PC-9 (cell line): ENCODE measurements at places on chromosomes 5 and 9. TPM values are rescaled to one million over a fixed set of nuclear protein-coding genes. Genes with fewer than 3 reads are reported as not detected.

STC2 gene
- total RNA-seq = 42.2 and 63.5 TPM in 2 replicates

SPZ1 gene
- total RNA-seq = not detected in 2 replicates

AFAP1L1 gene
- total RNA-seq = 9.6 and 13.2 TPM in 2 replicates

AUH gene
- 24.9 and 31.1 TPM in 2 replicates for total RNA-seq

PRKACG gene
- total RNA-seq = not detected in 2 replicates

ENTPD2 gene
- total RNA-seq = 9.0 and 14.1 TPM in 2 replicates

SAP30L gene
- 42.8 and 53.0 TPM in 2 replicates for total RNA-seq

SEMA4D gene
- total RNA-seq = 48.4 and 58.3 TPM in 2 replicates

HAVCR1 gene
- not detected in 2 replicates for total RNA-seq

NPR3 gene
- 2.2 and 4.1 TPM in 2 replicates for total RNA-seq

FOXD4L3 gene
- total RNA-seq = not detected in 2 replicates

GRCh38 chr5:120684749-120685415 lies 220.8 kb downstream of the PRR16 start:
- H3K27me3 ChIP-seq = no peaks in the 10 kb centered on the region
- H3K4me1 ChIP-seq = 0 out of 2 replicates have a peak, but pooled peaks cover 6% of the 10 kb centered on the region
- H3K36me3 ChIP-seq = no peaks in the 10 kb centered on the region
- no peak for DNase-seq
- H3K27ac ChIP-seq = no peak overlapping the region

- no peak overlapping the region for H3K4me3 ChIP-seq
- DNase-seq = no peak
- H3K27me3 ChIP-seq = no peaks in the 10 kb centered on the region
- peaks cover 44% of the 10 kb centered on the region for H3K4me1 ChIP-seq
These were observed 6.2 kb downstream of the ANGPTL2 start for GRCh38 chr9:127116088-127116726.

- DNase-seq = no peak
- H3K4me1 ChIP-seq = peaks cover 20% of the 10 kb centered on the region
- H3K4me3 ChIP-seq = peak overlapping the region; percentile 87
- H3K27me3 ChIP-seq = no peaks in the 10 kb centered on the region
- peak overlapping the region; percentile 77 for H3K27ac ChIP-seq
These were observed 1.0 kb downstream of the LRRC8A start for GRCh38 chr9:128882677-128883603.

DNA sequence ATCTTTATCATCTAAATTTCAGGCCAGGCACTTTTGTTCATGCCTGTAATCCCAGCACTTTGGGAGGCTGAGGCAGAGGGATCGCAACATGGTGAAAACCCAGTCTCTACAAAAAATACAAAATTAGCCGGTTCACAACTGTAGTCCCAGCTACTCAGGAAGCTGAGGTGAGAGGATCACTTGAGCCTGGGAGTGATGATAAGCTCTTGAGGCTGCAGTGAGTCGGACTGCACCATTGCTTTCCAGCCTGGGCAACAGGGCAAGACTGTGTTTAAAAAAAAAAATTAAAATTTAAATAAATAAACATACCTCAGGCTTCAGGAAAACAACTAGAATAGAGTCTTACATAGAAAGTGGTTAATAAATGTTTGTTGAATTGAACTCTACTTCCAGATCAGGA lies 147.4 kb downstream of the AGTPBP1 start:
- no peak overlapping the region for H3K4me3 ChIP-seq
- H3K27ac ChIP-seq = no peak overlapping the region
- DNase-seq = no peak
- no peaks in the 10 kb centered on the region for H3K27me3 ChIP-seq
- no peaks in the 10 kb centered on the region for H3K4me1 ChIP-seq

DNA sequence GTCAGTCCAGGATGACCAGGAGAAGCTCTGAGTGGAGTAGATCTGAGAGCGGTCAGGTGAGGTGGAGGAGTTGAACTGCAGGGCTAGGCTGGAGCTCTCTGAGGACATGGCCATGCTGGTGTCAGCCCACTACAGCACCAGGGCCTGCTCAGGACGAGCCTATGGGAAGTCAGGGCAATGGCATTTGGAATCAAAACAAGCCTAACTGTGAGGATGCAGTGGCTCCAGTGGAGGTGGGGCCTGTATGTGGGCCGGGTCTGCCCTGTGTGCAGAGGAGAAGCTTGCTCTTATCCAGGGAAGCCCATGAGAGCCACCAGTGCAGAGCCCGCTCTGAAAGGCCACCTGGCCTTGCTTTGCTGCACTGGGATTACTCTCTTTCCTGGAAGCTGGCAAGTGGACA lies 11.1 kb downstream of the CXCL14 start:
- no peak for DNase-seq
- peaks cover 56% of the 10 kb centered on the region for H3K27me3 ChIP-seq
- no peak overlapping the region for H3K4me3 ChIP-seq
- no peak overlapping the region for H3K27ac ChIP-seq

GRCh38 chr5:1707467-1707866 lies 92.2 kb downstream of the MRPL36 start:
- H3K27ac ChIP-seq = no peak overlapping the region
- no peak for DNase-seq
- no peak overlapping the region for H3K4me3 ChIP-seq
- H3K4me1 ChIP-seq = no peaks in the 10 kb centered on the region

DNA sequence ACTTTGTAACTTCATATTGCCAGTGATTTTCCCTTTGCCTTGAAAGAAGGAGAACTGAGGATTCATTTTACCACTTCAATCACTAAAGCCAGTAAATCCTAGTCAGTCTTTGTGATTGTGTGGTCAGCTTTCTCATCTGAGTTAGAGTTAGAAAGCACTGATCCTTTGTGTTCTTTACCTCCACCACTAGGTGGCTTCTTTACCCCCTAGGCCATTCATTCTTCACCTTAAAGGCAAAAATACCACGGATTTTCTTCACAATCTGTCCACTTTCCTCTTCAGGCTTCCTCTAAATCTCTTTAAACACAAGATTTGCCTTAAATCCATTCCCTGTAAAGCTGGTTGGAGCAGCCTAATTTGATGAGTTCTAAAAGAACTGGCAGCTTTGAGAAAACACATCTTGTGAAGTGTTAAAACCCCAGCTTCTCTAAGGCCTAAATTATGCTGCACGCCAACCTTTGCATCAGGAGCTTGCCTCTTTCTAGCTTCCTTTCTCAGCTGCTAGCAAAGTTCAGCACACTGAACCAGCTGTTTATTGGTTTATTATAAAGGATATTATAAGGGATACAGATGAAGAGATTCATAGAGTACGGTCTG lies 20.4 kb downstream of the BDP1 start:
- H3K36me3 ChIP-seq = peaks cover 3% of the 10 kb centered on the region; the same call in 1 of the 2 replicates
- no peak overlapping the region for H3K27ac ChIP-seq
- H3K4me1 ChIP-seq = no peaks in the 10 kb centered on the region
- no peak for DNase-seq

DNA sequence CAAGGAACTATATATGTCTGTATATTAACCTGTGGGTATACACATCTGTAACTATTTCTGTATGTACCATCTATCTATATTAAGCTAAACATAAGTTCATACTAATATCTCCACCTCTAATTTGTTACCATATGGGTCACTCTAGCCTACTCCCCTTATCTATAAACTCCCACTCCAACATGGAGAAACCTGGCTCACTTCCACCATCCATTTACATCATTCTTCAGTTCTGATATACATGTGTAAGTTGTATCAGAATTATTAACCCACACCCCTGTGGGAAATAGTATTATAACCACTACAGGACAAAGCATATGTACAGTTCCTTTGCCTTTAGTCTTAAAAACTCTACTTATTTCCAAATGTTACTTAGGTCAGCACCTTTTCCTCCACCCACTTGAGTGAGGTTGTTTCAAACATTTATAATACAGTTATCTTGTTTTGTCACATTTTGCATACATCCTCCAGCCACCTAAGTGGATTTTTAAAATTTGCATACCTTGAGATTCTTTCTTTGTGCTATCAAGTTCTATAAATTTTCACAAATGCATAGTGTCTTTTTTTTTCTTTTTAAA lies 10.6 kb downstream of the NDFIP1 start:
- DNase-seq = no peak
- H3K4me3 ChIP-seq = no peak overlapping the region
- peaks cover 9% of the 10 kb centered on the region for H3K36me3 ChIP-seq
- H3K4me1 ChIP-seq = peaks cover 20% of the 10 kb centered on the region

DNA sequence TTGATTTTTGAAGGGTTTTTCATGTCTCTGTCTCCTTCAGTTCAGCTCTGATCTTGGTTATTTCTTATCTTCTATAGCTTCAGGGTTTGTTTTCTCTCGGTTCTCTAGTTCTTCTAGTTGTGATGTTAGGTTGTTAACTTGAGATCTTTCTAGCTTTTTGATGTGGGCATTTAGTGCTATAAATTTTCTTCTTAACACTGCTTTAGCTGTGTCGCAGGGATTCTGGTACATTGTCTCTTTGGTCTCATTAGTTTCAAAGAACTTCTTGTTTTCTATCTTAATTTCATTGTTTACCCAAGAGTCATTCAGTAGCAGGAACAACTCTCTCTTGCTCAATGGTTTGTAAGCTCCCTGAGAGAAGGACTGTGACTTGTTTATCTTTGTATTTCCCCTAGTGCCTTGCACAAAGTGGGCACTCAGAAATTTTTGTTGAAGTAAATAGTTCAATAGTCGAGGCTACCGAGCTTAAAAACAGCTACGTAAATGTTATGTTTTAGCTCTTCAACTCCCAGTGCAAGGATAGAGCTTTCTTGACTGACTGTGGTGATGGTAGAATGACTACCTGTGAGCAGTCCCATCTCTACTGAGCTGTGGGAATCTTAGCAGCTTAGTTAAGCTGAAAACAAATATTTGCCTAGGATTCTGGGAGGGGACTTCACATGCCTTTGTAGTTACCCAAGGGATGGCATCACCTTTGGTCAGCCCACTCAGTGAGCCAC lies 225.8 kb upstream of the ELL2 start:
- no peak overlapping the region for H3K4me3 ChIP-seq
- no peaks in the 10 kb centered on the region for H3K36me3 ChIP-seq
- no peaks in the 10 kb centered on the region for H3K4me1 ChIP-seq
- no peak overlapping the region for H3K27ac ChIP-seq

GRCh38 chr9:109779711-109780452 lies at the start of gene PALM2AKAP2:
PALM2AKAP2 (plus strand) TSS chr9:109780198; CDS start chr9:109780489, 291 bp downstream.
- peaks cover 11% of the 10 kb centered on the region for H3K4me1 ChIP-seq
- peak within 1 kb of the TSS; percentile 89 for H3K4me3 ChIP-seq
- H3K27me3 ChIP-seq = no peaks in the 10 kb centered on the region
- no peaks in the 10 kb centered on the region for H3K36me3 ChIP-seq
- peak within 1 kb of the TSS; percentile 5; the same call in 1 of the 2 replicates for H3K27ac ChIP-seq

GRCh38 chr5:67156976-67157583 lies 39.5 kb downstream of the CD180 start:
- peaks cover 19% of the 10 kb centered on the region; the same call in 1 of the 2 replicates for H3K36me3 ChIP-seq
- no peak overlapping the region for H3K27ac ChIP-seq
- DNase-seq = peak; percentile 45
- no peaks in the 10 kb centered on the region for H3K27me3 ChIP-seq
- no peak overlapping the region for H3K4me3 ChIP-seq

GRCh38 chr5:67241326-67241725 lies 44.7 kb upstream of the CD180 start:
- H3K4me3 ChIP-seq = no peak overlapping the region
- no peaks in the 10 kb centered on the region for H3K4me1 ChIP-seq
- no peak for DNase-seq
- H3K27ac ChIP-seq = no peak overlapping the region
- no peaks in the 10 kb centered on the region for H3K36me3 ChIP-seq
- no peaks in the 10 kb centered on the region for H3K27me3 ChIP-seq

DNA sequence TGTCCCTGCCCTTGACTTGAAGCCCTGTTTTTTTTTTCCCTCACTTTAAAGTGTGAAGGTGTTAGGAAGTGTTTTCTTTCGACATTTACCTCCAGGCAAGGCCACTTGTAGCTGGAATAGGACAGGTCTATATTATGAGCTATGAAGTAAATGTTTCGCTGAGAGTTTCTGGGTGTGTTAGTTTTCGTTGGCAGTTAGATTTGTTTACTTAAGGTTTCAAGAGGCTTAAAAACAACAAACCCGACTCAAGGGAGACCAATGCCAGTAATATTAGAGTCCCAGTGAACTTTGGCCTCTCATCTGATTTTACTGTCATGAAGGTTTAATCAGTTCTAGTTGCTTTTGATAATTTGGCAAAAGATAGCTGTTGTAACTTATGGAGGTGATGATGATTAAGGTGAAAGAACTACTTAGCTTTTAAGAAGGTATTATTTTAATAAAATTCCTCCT lies 25.2 kb downstream of the OCLN start:
- no peaks in the 10 kb centered on the region for H3K27me3 ChIP-seq
- peak; percentile 98 for DNase-seq

DNA sequence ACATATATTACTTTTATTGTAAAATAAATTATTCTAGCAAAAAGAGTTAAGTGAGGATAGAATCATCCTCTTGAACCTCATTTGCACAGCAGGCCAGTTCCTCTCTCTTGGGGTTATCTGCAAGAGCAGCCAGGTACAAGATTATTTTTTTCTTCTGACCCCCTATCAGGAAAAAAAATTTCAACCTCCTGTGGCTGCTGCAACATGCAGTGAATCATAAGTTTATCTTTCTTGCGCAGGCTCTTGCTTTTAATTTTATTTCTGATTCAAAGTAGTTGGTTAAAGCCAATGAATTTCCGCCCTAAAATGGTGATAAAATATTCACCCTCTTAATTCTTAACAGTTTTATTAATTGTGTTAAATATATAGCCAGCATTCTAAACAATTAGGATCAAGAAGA lies 69.7 kb upstream of the PPP3R2 start:
- DNase-seq = no peak
- no peaks in the 10 kb centered on the region for H3K27me3 ChIP-seq
- H3K27ac ChIP-seq = no peak overlapping the region
- H3K36me3 ChIP-seq = no peaks in the 10 kb centered on the region

GRCh38 chr5:175463641-175464040 lies 14.7 kb upstream of the SFXN1 start:
- no peak for DNase-seq
- no peak overlapping the region for H3K4me3 ChIP-seq
- no peak overlapping the region for H3K27ac ChIP-seq
- H3K27me3 ChIP-seq = peaks cover 75% of the 10 kb centered on the region

GRCh38 chr5:178353461-178353860 lies 120.9 kb upstream of the PHYKPL start:
- peaks cover 88% of the 10 kb centered on the region for H3K27me3 ChIP-seq
- no peaks in the 10 kb centered on the region for H3K4me1 ChIP-seq
- no peaks in the 10 kb centered on the region for H3K36me3 ChIP-seq
- H3K27ac ChIP-seq = no peak overlapping the region
- H3K4me3 ChIP-seq = no peak overlapping the region
- no peak for DNase-seq

GRCh38 chr9:87874304-87874623 lies 8.4 kb upstream of the SPATA31E1 start:
- H3K27me3 ChIP-seq = no peaks in the 10 kb centered on the region
- H3K27ac ChIP-seq = no peak overlapping the region
- no peak for DNase-seq
- no peaks in the 10 kb centered on the region for H3K36me3 ChIP-seq
- H3K4me1 ChIP-seq = peaks cover 9% of the 10 kb centered on the region

- no peaks in the 10 kb centered on the region for H3K27me3 ChIP-seq
- DNase-seq = peak; percentile 21
- H3K27ac ChIP-seq = peak overlapping the region; percentile 99
- H3K4me3 ChIP-seq = no peak overlapping the region
These were observed 85.9 kb downstream of the SETX start for GRCh38 chr9:132268725-132269352.

DNA sequence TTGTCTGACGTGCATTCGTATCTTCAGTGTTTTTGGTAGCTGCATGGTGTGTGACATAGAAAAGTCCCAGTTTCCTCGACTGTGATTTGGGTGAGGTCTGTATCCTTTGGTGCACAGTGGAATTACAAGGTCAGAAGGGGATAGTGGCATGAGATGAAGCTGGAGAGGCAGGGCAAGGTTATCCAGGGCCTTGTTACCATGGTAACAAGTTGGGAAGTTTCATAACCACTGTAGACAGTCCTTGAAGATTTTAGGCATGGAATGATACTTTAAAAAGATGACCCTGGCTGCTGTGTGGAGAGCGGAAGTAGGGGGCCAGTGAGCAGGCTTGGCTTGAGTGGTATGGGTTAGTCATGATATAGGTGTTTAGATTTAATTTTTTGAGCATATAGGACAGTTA lies 11.9 kb downstream of the EHMT1 start:
- no peaks in the 10 kb centered on the region for H3K4me1 ChIP-seq
- H3K27me3 ChIP-seq = no peaks in the 10 kb centered on the region
- no peaks in the 10 kb centered on the region for H3K36me3 ChIP-seq
- no peak overlapping the region for H3K4me3 ChIP-seq
- no peak for DNase-seq
